ENCODE measurements at places on chromosomes 6 and 20. TPM values are rescaled to one million over a fixed set of nuclear protein-coding genes. Genes with fewer than 3 reads are reported as not detected.

- DNase-seq = no peak
These were observed 22.1 kb upstream of the SNTA1 start for GRCh38 chr20:33465481-33466302.

HS3ST5 gene
- not detected for total RNA-seq

GRCh38 chr6:109187399-109188114, 92.2 kb downstream of the CEP57L1 start:
- peak; percentile 57 for DNase-seq

- no peak for DNase-seq
These were observed 218.8 kb upstream of the FLRT3 start for GRCh38 chr20:14556206-14556605.

- no peak for DNase-seq
These were observed 81.1 kb downstream of the PLCG1 start for GRCh38 chr20:41218466-41218865.

DNA sequence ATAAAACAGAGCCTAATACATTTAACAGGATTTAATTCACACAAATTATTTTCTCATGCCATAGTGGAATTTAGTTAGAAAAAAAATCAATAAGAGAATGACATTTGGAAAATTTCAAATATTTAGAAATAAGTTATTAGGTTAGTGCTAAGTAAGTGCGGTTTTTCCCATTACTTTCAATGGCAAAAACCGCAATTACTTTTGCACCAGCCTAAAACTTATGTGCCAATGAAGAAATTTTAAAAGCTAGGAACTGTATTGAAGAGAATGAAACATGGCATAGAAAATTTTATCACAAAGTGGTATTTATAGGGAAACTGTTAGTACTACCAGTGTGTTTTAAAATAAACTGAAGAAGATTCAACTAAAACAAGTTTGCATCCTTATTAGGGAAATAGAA, 228.3 kb upstream of the FKBP1C start:
- no peak for DNase-seq

Measured in liver (tissue), 10 donors.